NCI-H524 treated with DMSO at 0.1 percent for 48 hours (cell line): ENCODE measurements at places on chromosomes 1 and 21.
A peak's percentile ranks its signal among the peaks of the same experiment; 100 is the strongest.

GRCh38 chr21:23638131-23638695, 1969.1 kb downstream of the MRPL39 start:
- DNase-seq, result no peak

GRCh38 chr21:46050668-46051378, 47.1 kb upstream of the COL6A2 start:
- no peak for DNase-seq

DNA sequence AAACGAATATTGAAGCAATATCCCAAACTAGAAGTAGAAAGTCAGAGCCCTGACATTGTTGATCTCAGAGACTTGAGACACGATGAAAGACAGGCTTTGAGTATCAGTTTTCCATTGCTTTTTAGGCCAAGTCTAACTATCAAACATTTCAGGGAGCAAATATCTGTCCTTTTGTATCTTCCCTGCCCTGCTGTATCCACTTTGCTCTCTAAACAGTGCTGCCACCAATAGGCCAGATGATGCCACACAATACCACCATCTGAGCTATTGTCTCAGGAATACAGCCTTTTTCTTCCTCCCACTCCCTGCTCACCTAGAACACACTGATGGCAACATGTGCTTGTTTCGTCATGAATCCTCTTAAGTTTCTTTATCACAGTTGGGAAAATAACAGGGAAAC, 62.6 kb upstream of the SPAG17 start:
- no peak for DNase-seq

GRCh38 chr1:10237157-10237539, 26.8 kb downstream of the KIF1B start:
- DNase-seq, result no peak

- no peak for DNase-seq
Measured at GRCh38 chr1:20484519-20485462, 1.2 kb downstream of the CAMK2N1 start.

DNA sequence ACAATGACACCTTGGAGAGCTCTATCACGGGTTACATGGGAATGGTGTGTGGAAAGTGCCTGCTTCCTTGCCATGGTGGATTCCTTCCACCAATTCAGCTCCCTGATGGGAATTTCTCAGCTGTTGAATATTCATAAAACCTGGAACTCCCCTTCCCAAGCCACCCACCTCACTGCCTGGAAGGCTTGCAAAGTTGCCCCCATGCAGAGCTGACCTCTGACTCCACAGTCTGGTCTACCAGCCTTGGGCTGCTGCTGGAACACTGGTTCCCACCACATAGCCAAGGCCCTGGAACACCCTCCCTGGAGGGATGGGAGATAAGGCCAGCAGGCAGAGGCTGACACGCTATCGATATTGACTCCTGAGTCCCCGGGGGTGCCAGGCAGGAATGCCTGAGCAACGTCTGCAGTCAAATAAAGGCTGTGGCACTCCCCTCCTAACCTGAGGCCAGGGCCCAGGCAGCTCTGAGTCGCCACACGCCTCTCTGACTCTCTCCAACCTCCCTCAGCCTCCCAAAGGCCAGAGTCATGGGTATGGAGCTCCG, 8.8 kb downstream of the CCDC24 start:
- DNase-seq, result no peak

- DNase-seq, result no peak
Measured at GRCh38 chr21:16425376-16425775, 695.6 kb downstream of the USP25 start.

- no peak for DNase-seq
Measured at GRCh38 chr1:145985502-145986439, 10.6 kb downstream of the TXNIP start.

DNA sequence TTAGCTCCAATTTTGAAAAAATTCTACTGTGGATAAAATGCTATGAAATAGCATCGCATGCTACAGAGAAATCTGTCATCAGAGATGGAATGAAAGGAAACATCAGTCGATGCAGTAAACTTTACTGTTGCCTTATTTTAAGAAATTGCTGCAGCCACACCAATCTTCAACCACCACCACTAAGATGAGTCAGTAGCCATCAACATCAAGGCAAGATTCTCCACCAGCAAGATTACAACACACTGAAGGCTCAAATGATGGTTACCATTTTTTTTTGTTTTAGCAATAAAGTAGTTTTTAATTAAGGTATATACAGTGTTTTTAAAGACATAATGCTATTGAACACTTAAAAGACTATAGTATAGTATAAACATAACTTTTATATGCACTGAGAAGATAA, 95.6 kb upstream of the JUN start:
- no peak for DNase-seq

GRCh38 chr1:85240174-85240601, 19.3 kb downstream of the C1orf52 start:
- peak; percentile 53 for DNase-seq

DNA sequence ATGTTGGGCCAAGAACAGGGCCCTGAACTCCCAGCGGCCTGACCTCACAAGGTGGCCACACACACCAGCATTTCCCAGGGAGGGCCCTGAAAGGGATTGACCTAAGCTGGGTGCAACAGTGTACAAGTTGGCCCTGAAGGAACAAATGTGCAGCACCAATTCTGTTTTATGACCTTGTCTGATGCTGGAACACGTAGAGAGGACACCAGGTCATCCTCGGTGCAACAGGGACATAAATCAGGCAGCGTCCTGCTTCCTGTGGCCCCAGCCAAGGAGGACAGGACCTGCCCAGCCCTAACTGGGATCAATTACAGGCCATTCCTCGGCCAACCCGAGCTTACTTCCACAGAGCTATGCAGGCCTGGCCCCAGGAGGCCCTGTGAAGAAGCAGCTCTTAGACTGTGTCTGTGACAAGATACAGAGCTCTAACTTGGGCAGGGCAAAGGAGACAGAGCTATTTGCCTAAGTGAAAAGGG, 12.8 kb upstream of the PHC2 start:
- DNase-seq, result no peak

DNA sequence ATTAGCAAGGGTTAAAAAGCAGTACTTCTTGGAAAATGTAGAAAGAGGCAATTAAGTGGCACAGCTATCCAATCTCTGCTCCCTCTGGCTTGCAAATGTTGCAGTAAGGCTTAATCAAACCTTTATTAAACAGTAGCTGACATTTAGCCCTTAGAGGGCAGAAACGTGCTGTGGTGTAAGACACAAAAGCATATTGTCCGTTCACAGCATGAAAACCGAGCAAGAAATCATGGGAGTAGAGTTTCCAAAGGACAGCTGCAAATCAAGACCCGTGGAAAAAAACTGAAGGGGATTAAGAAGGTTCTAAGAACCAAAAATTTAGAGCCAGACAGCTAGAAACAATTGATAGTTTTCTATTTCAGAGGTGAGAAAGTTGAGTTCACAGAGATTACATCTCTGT, 13.1 kb downstream of the ZP4 start:
- no peak for DNase-seq

- DNase-seq, result no peak
Measured at GRCh38 chr1:113943028-113943811, 14.1 kb downstream of the HIPK1 start.

DNA sequence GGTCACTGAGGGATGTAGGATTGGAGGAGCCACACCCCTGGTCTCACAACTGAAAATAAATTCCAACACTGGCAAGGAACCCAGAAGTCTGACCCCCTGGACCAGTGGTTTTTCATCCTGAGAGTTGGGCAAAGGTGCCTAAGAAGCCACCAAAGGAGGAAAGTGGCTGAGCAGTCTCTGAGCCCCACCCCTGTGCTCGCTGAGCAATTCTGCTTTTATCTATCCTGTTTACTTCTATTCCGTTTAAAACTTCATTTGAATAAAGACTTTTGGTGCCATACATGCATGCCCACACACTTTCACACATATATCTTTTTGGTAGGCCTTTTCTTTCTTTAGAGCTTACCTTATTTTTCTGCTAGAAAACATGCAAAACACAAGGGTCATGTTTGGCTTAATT, 13.9 kb upstream of the CD53 start:
- DNase-seq, result no peak

DNA sequence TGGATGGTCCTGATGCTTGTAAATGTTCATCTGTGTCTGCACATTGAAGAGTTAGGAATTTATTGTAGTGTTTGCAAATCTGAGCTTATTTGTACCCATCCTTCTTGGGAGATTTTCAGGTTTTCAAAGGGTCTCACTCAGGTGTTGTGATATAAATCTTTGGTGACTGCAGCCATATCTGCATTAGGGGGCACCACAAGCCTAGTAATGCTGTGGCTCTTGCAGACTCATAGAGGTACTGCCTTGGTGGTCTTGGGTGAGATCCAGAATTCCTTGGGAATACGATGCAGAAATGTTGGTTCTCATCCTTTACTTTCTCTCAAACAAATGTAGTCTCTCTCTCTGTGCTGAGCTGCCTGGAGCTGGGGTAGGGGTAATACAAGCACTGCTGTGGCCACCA, 405.9 kb downstream of the TTLL7 start:
- no peak for DNase-seq

DNA sequence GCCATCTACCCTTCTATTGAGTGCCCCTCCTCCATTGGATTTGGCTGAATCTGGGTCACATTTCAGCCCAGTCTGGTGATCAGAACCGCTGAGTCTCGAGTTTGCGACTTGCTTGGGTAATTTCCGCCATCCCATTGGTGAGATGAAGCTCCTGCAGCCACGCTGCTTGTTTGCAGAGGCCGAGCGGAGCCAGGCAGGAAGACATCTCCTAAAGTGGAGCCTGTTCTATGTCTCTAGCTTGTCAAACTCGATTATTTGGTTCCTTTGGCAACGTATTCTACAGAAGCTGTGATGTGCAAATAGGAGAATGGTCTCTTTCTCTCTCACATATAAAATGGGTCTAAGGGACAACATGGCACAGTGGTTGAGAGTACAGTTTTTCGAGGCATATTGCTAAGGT, 206.8 kb upstream of the PLXNA2 start:
- no peak for DNase-seq

DNA sequence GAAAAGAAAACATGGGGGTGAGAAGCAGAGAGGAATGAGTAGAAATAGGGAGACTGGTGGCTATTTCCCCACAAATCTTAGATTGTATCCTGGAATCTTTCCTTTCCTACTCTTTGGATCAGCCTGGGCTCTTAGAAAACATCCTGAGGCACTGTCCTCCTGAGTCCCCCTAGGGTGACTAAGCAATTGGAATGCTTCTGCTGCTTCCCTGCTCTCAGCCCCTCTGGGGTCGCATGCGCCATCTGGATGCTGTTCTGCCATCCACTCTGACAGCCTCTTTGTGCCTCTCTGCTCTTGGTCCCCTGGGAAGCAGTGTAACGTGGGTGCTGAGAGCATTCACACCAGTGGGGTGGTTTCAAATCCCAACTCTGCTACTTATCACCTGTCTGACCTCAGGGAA, 443.0 kb downstream of the SIPA1L2 start:
- DNase-seq, result peak; percentile 35

DNA sequence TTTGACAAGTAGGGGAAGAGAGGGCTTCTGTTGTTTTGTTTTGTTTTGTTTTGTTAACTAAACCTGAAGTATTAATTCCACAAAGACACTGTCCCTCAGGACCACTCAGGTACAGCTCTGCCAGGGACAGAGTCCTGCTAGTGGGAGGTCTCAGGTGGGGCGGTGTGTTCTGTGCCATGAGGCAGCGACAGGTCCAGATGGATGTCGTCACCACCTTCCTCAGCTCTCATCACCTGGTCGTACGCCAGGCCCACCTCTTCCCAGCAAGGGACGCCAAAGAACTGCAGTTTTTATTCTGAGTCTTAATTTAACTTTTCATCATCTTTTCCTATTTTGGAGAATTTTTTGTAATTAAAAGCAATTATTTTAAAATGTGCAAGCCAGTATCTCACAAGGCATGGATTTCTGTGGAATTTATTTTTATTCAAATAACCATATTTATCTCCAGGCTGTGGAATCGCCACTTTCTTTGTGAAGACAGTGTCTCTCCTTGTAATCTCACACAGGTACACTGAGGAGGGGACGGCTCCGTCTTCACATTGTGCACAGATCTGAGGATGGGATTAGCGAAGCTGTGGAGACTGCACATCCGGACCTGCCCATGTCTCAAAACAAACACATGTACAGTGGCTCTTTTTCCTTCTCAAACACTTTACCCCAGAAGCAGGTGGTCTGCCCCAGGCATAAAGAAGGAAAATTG, 62.5 kb downstream of the POFUT2 start:
- no peak for DNase-seq

- DNase-seq, result no peak
Measured at GRCh38 chr1:77288275-77288674, 6.5 kb downstream of the AK5 start.

DNA sequence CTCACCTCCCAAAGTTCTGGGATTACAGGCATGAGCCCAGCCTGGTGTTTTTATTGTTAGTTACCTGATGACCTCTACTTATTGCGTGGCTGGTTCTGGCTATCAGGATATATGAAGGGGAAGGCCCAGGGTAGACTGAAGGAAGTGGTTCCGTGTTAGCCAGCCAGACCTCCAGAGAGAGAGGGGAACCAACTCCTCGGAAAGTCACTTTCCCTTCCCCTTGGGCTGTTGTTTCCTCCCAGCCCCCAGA, 2.5 kb upstream of the RCSD1 start:
- DNase-seq, result no peak

DNA sequence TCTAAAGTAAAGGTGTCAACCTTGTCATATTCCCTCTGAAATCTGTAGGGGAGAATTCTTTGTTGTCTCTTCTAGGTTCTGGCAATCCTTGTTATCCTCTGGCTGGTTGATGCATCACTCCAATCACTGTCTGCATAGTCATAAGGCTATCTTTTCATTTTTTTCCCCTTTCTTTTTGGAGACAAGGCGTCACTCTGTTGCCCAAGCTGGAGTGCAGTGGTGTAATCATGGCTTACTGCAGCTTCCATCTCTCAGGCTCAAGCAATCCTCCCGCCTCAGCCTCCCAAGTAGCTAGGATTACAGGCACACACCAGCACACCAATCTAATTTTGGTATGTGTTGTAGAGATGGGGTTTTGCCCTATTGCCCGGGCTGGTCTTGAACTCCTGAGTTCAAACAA, 12.9 kb downstream of the DPYD start:
- no peak for DNase-seq

DNA sequence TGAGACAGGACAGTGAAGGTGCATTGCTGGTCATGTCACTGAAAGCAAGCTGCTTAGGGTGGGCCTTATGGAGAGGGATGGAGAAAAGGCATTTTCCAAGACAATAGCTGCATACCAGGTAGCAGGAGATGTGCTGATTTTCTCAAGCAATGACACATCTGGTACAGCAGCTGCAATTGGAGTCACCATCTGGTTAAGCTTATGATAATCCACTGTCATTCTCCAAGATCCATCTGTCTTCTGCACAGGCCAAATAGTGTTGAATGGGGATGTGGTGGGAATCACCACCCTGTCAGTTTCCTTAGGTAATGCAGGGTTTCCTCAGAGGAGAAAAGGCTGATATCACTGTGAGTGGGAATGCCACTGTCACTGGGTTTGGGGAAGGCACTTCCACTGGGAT, 54.6 kb downstream of the ADSS2 start:
- DNase-seq, result peak; percentile 76

DNA sequence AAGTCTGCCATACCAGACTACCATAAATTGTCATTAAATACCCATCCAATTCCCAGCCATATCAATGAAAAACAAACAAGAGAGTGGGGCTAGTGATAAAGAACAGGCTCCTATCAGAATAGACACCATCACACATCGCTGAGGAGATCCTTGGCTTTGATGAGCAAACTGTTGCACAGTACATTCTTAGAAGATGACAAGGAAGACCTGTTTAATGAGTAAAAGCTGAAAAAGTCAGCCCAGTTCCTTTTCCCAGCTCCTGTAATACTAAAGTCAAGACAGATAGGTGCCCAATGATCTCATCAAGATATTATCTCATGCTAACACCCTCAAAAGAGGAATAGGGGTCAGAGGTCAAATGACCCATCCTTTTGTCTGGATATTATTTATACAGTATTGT, 164.5 kb upstream of the COA6 start:
- no peak for DNase-seq
